CD4-positive, alpha-beta T cell treated with Interleukin-4 for 4 hours (primary cell): ENCODE measurements at places on chromosomes 6 and 20.

GRCh38 chr6:38476888-38477287 lies 162.8 kb downstream of the BTBD9 start:
- DNase-seq: no peak

DNA sequence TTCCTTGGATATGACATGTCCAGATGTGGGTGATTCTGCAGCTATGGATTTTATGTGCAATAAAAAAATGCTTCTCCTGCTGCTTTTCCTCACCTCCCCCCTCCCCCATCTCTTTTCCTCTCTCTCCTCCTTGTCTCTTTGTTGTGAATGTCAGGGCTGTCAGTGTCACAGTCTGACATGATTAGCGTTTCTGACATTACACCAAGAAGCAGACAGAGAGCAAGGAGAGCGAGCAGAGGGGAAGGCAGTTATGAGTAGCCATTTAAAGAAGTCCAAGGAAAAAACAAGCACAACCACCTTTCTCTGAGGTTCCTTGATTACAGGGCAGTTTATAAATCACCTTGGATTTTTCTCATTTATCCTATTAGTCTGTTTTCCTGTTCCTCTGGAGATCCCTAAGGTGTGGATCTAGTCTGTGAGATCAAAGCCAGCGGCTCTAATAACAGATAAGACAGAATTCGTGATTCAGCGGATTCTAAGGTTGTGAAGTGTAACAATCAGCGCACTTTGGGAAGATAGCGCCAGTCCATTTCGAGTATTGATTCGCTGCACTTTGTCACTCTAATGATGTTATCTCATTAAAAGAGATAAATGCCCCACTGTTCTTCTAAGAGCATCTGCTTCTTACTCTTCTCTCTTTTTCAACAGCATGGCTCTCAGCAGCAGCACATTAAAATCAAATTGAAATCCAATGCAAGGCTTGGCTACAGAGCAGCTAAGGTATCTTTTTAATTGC lies 101.4 kb downstream of the BACH2 start:
- DNase-seq: no peak

DNA sequence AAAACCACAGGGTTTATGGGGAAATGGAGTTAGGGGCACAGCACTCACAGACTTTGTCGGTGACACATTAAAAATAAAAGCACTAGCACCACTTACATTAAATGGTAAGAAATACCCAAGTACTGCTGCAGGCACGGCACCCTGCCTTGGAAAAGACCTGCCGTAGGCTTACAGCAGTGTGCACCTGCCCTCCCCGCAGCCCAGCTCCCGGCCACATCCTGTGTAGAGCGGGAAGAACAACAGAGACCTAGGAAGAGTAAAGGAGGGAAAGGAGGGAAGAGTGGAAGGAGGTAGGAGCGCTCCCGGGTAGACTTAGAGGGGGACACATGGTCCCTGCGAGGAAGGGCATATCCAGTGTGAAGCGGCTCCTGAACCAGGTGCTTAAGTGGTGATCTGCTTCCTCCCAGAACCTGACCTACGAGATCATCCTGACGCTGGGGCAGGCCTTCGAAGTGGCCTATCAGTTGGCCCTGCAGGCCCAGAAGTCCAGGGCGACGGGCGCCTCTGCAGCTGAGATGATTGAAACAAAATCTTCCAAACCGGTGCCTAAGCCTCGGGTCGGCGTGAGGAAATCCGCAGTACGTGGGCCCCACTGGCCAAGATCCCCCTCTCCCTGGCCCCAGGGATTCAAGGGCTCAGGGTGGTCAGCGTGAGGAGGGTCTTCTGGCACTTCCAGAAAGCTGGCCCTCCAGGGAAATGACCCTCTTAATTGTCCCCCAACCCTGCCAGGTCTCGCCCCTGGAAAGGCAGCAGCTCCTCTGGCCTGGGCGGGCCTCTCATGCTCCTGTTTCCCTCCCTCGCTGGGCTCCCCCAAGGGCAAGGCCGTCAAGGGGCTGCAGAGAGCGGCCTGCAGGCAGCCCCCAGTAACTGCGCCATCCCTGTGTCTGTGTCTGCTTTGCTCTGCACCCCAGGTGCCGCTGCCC lies 55.5 kb downstream of the TCP11 start:
- no peak for DNase-seq

- peak; percentile 10 for DNase-seq
Observed at GRCh38 chr6:786946-787763, 94.2 kb upstream of the EXOC2 start.

DNA sequence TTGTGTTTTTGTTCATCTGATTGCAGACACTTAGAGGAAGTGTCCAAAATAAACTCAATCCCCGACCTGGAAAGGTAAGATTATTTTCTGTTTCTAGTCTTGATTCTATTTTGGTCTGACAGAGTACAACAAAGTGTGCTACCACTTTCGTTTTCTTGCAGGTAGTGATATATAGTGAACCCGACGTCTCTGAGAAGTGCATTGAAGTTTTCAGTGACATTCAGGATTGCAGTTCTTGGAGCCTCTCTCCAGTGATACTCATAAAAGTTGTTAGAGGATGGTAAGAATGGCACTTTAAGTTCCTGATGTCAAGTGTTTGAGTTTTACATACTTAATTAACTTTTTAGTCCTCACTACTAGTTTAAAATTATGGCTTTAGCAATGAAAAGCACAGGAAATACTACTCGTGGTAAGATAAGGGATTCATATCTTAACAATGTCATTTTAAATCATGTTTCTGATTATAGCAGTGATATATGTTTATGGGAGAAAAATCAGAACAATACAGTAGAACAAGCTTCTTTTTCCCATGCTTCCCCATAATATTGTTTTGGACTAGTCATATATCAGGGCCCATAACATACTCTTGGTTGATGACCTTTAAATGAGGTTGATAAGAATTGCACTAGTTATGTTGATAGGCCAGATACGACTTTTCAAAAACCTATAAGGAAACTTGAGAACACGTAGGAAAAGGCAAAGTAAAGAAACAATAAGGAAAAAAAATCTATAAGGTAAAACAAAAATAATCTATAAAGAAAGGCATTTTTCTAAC lies 104.0 kb downstream of the RTN4IP1 start:
- peak; percentile 52 for DNase-seq

- no peak for DNase-seq
Observed at GRCh38 chr20:31440012-31440659, at the start of gene DEFB123. Gene DEFB123, plus strand, starts transcription at chr20:31440632. Its CDS starts 67 bp downstream, at chr20:31440699.

DNA sequence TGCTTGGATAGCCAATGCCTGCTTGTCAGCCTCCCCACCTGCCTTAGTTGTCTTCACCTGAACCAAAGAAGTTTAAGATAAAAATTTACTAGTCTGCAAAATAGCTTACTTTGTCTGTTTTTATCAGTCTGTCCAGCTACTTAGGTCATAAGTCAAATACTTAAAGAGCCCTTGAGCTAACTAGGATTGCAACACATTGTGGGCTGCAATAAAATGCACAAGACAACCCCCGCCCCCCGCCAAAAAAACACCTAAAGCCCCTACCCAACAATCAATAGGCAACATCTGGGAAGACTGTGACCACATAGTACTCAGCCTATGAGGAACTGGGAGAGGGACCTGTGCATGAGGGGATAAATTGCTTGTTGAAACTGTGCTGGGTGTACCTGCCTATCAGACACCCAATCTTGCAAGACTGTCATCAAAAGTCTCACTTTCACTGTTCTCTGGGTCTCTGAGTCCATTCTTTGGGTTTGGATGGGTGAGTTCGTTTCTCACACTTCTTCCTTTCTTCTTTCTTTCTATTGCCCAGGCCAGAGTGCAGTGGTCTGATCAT lies 27.3 kb upstream of the ABCC10 start:
- DNase-seq: no peak

GRCh38 chr6:36455486-36456027 lies 12.8 kb downstream of the KCTD20 start:
- DNase-seq: no peak

- DNase-seq: no peak
Observed at GRCh38 chr6:139508023-139508422, 133.6 kb upstream of the CITED2 start.
